GDM1 (cell line): ENCODE measurements at places on chromosomes 1 and 21.
A peak's percentile ranks its signal among the peaks of the same experiment; 100 is the strongest.

DNA sequence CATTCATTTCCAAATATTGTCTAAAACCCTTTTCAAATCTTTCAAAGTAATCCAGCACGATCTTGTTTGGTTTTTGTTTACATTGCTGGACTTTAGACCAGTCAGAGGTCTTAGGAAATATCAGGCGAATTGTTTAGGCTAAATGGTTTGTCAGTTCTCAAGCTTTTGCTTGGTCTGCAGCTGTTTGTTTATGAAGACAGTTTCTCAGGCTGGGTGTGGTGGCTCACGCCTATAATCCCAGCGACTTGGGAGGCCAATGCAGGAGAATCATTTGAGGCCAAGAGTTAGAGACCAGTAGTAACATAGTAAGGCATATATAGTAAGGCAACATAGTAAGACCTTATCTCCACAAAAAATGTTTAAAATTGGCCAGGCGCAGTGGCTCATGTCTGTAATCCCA lies 77.5 kb downstream of the DNTTIP2 start:
- DNase-seq, result no peak

- DNase-seq, result no peak
These were observed 215.3 kb upstream of the CSF3R start for GRCh38 chr1:36697836-36698605.

DNA sequence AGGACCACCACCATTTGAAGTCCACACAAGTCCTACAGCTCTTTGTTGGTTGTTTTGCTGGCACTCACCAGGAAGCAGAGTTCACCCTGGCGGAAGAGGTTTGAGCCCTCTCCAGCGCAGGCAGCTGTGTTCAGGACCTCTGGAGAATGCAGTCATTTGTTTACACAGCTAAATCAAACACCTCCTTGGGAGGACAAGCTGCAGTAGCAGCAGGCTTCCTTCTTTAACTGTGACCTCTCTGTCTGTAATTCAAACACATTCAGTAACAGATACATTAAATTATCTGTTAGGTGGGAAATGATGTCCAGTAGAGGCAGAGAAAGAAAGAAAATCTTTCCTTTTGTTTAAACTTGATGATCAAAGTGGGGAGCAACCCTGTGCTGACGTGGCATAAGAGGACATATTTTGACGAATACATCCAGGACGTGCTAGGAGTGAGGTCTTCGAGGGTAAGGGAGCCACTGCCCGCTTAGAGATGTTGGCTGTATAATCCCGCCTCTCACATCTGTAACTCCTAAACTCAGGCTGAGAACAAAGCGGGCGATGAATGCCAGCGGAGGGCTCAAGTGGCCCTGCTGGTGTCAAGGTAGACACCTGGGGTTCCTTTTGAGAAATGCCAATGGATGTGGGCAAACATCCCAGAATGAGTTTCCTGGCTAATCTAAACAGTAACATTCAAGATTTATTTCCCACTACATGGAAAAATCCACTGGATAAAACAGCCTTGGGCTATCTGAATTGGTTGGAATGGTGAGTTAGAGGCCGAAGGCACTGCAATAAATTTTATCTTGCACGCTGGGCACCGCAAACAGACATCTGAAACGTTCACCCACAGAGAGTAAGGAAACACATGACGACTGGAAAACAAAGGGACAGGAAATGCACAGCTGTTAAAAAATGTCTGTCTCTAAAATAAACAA lies 51.7 kb downstream of the ABCA4 start:
- no peak for DNase-seq

DNA sequence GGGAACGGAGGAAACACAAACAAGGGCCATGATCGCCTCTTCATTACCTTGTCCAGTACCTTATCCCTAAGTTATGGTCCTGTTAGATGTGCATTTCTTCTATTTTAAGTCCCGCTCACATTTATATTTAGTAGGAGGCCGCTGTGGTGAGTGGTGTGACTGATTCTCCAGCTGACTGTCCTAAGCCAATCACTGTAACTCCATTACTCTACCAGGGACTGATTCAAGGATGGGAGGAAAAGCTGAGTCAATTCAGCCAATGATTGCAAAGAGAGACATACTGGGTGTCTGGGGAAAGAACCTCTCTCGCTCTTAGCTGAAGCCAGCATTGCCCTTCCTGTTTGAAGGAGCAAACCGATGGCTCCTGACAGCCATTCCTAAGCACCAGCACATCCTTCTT lies 59.7 kb downstream of the TGFBR3 start:
- DNase-seq, result no peak

DNA sequence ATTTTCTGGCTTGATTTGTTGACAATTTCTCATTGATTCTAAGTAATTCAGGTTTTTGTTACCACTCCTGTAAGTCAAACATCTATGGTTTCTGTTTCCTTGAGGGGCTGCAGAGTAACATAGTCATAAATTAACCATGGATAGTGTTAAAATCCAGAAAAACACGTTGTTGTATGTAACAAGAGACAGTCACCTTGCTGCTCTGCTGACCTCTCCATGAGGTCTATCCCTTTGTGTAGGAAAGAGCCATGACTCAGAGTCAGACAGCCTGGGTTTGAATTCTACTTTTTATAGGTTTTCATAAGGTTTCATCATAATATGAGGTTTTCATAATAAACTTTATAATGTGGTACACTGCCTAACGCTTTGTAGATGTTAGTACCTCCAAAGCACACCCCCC lies 27.6 kb upstream of the NBL1 start:
- DNase-seq, result no peak

DNA sequence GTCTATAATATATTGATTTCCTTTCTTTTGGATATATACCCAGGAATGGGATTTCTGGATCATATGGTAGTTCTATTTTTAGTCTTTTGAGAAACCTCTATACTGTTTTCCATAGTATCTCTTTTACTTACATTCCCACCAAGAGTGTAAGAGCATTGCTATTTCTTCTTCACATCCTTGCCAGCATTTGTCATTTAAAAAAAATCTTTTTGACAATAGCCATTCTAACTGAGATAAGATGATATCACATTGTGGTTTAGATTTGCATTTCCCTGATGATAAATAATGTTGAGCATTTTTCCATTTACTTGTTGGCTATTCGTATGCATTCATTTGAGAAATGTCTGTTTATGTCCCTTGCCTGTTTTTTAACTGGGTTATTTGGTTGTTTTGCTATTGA lies 467.4 kb downstream of the COL11A1 start:
- DNase-seq, result no peak

DNA sequence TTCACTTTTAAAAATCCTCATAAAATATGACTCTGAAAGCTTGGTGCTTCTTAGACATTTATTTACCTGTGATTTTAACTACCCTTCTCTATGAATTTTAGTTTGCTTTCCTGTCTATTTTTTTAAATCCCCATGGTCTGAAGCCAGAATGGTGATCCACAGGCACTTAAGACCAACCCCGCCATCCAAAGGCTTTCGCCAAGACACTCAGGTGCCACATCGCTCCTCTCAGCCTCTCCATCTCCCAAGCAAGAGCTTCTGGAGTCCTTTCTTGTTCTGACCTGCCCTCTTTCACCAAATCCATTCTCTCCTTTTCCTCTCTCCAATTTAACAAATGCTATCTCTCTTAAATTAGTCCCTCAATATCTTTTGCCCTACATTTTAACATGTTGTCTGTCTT lies 464.6 kb downstream of the PCP4 start:
- DNase-seq, result no peak

- peak; percentile 86 for DNase-seq
These were observed at the start of gene DYNLT5 for GRCh38 chr1:66752000-66752592. TSS of gene DYNLT5 (plus strand) at chr1:66752459. CDS start at chr1:66754659, 2,200 bp downstream.

DNA sequence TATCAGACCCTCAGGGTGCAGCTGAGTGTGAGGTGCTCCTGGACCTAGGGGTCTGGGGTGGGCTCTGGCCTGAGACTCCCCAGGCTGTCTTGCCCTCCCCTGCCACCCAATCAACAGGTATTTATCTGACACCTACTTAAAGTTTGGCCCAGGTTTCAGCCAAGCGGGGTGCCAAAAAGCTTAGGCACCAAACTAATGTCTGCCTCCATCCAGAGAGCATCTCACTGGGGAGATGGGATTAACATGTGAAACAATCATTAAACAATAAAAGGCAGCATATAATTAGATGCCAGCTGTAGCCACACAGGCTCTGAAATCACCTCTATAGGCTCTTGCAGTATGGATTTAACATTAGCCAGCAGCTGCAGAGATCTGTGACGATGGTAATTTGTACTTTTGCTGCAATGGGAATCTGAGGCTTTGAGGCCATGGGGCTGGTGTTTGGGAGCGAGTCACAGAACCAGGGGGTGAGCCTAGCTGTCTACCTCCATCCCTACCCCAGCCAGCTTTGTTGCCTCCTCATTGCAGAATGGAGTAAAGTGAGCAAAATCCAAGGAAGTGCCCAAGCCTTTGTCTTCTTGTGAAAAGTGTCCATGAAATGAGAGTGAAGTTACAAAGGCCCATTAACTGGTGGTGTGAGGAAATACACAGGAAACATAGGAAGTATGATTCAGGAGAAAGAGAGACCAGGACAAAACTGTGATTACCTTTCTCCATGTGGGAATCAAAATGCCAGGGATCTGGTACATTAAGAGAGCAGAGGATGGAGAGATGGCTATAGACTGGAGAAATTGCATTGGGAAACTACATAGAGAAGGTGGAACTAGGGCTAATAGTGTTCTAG lies 36.1 kb downstream of the EIF2D start:
- DNase-seq, result no peak

DNA sequence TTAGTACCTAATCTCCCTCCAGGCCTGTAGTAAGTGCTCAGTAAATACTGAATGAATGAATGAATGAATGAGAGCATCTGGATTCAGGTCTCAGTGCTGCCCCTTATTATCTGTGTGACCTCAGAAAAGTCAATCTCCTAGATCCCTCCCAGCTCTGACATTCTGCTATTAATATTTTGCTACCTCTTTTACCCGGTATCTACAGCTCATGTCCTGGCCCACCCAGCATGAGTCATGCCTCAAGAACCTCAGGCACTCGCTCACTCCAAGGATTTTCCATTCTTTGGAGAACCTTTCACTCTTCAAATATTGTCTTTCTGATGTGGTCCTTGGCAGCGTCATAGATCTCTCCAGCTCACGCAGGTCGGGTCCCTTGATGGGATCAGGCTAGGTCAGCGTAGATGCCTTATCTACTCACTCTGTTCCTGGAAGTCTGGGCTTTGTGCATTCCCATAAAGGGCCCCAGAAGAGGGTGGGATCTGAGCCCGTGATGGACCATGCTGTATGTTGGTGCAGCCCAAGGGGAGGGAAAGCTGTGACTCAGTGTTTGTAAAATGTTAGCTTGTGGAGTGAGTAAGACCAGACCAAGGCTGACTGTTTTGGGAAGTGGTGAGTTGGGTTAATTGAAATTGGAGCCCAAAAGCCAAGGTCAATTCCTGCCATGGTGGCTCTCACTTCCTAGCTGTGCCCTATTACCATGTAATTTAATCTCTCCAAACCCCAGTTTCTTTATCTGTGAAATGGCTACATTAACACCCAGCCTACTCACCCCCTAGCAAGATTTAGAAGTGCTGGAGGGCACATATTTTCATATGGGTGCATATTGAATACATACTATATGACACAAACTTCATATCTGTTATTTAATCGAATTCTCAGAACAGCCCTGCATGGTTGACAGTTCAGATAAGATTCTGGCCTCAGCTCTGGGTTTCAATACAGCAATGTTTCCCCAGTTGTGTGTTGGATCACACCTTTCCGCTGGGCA lies 214.1 kb upstream of the USP24 start:
- DNase-seq, result no peak

DNA sequence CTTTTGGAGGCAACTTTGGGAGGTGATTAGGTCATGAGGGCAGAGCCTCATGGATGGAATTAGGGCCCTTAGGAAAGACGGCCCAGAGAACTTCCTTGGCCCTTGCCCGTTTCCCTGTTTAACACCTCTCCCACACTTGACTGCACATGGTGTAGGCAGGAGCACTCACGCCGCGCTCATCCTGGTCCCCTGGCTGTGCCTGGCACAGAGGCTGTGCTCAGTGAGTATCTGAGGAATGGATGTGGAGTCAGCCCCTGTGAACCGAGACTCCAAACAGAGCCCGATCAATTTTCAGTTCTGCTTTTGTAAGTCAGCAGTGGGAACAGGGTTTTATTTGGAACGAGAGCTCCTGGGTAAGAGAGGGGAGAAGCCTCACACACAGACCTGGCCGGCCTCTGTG lies 29.8 kb upstream of the ETV3 start:
- no peak for DNase-seq

DNA sequence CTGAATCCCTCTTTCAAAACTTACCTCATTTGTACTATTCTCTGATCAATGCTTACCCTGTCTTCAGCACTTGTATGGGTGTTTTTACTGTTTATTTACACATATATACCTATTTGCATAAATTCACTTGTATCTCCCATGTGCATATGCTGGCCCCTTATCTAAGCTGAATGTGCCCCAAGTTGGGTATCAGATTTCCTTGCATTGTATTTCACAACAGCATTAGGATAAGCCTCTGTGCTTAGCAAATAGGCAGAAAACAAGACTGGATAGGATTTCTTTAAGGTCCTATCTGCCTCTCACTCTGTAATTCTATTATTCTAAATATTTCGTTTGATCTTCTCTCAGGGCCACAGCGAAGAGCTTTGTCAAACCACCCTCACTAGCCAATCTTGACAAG lies 45.9 kb upstream of the IPO9 start:
- DNase-seq, result no peak

DNA sequence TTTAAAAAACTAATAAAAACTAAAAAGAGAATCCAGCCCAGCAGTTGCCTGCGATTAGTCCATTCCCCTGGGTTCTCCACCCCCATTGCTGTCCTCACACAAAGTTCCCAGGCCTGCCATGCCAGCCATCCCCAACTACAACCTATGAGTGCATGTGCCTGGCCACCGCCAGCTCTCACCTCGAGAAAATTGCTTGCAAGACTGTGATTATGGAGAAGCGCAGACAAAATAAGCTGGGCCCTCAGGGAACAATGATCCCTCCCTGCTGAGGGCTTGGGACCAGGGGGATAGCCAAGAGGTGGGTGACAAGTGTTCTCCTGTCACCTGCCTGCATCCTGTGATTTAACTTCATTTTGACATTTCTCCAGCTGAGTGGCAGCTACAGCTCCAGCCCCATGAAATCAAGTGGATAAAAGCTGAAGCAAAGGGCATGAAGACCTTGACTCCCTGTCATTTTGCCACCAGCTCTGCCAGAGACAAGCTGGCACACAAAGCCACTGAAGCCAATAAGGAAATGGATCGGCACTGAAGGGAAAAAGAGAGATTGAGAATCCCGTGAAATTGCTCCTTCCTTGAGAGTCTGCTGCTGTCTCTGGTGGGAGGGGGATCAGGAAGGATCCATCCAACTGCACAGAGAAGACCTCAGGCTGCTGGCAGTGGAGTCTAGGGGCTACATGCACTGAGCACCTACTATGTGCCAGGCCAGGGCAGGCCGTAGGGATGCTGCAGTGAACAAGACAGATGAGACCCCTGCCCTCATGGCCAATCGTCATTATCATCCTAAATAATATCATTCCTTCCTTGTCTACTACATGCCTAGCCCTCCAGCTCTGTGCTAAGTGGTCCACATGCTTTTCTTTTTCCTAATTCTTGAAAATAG lies 40.7 kb downstream of the MATN1 start:
- no peak for DNase-seq

- no peak for DNase-seq
These were observed 9.7 kb downstream of the TNFRSF1B start for GRCh38 chr1:12176298-12177118.
